ENCODE measurements at places on chromosomes 7 and 10. TPM values are rescaled to one million over a fixed set of nuclear protein-coding genes. Genes with fewer than 3 reads are reported as not detected.

GRCh38 chr7:46321556-46322205 lies 400.6 kb upstream of the IGFBP3 start:
- H3K4me1 ChIP-seq, result no peaks in the 10 kb centered on the region
- H3K27me3 ChIP-seq, result no peaks in the 10 kb centered on the region
- H3K27ac ChIP-seq, result no peak overlapping the region
- no peaks in the 10 kb centered on the region for H3K36me3 ChIP-seq
- H3K4me3 ChIP-seq, result no peak overlapping the region

Gene SPDYE3
- not detected for total RNA-seq

DNA sequence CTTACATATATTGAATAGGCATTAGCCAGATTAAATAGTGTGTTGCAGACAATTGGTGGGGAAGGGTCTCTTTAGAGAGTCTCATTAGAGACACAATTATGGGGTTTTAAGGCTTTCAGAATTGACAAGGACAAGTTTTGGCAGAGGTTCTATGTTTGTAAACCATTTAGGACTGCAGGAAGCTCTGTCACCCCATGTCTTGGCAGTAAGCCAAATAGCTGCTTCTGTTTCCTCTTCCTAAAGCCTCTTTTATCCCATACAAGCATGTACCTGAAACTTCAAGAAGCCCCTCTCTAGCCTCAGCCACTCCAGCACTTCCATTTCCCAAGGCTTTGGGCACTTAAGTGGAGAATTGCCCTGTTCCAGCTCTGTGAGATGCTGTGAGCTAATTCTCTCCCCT lies 21.8 kb upstream of the LRRC4 start:
- H3K36me3 ChIP-seq, result peaks cover 24% of the 10 kb centered on the region
- no peaks in the 10 kb centered on the region for H3K27me3 ChIP-seq

Gene XRCC2
- total RNA-seq, result 5.2 TPM

DNA sequence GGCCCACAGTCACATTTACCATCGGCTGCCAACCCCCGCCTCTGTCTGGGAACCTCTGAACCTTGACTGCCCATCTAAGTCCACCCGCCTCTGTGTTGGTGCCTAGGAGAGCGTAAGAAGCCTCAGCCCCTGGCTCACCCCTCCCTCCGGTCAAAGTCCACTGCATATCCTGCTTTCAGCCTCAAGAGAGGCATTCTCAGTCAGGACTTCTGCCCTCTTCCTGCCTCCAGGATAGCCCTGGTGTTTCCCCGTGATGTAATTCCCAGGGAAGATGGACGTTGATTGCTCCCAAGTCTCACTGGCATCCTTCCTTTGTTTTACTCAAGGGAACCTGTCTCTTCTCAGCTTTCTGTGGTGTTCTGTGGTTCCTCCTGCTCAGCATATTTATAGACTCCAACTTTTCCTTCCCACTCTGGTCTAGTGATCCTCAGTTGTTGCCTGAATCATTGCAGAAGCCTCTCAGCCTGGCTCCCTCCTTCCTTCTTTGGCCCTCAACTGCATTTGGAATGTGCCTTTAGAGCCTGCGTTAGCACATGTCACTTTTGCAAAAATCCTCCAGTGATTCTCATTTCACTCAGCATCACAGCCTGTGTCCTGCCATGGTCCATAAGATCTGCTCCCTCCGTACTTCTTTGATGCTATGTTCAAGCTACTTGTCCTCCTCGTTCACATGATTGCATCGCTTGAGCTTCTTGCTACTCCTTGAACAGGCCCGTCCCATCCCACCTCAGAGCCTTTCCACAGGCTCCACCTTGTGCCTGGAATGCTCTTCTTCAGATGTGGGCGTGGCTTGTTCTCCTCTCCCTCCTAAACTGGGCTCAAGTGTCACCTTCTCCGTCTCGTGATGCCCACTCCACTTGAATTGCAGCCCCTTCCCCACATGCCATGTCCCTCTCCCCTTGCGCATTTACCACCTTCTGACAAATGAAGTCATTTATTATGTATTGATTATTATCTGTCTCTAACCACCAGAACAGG lies 124.2 kb downstream of the PLPP4 start:
- no peak overlapping the region for H3K4me3 ChIP-seq
- H3K4me1 ChIP-seq, result no peaks in the 10 kb centered on the region
- H3K36me3 ChIP-seq, result no peaks in the 10 kb centered on the region
- peaks cover 66% of the 10 kb centered on the region for H3K27me3 ChIP-seq

- no peak for DNase-seq
- no peak overlapping the region for H3K4me3 ChIP-seq
- H3K27ac ChIP-seq, result no peak overlapping the region
- peaks cover 69% of the 10 kb centered on the region for H3K27me3 ChIP-seq
- no peaks in the 10 kb centered on the region for H3K36me3 ChIP-seq
- H3K4me1 ChIP-seq, result no peaks in the 10 kb centered on the region
Observed at GRCh38 chr7:93663561-93664299, 89.2 kb upstream of the CALCR start.

DNA sequence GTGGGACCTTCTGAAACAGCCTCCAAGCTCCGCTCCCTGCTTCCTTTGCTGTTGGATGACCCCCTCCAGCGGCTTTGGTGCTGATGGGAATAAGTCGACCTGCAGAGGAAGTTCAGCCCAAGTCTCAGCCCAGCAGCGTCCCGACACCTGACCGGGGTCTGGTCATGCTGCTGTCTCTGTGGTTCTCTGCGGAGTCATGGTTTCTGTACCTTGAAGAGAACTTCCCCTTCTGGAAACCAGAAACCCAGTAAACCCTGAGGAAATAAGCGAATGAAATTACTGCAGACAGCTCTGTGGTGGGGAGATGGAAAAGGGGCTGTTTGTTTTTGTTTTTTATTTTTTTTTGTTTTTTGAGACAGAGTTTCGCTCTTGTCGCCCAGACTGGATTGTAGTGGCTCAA lies 18.3 kb upstream of the ZNF12 start:
- H3K4me3 ChIP-seq, result no peak overlapping the region
- peaks cover 5% of the 10 kb centered on the region for H3K4me1 ChIP-seq
- H3K36me3 ChIP-seq, result peaks cover 1% of the 10 kb centered on the region
- no peak overlapping the region for H3K27ac ChIP-seq
- H3K27me3 ChIP-seq, result no peaks in the 10 kb centered on the region

Gene TNS3
- total RNA-seq, result 33.3 TPM

- peak overlapping the region; percentile 14 for H3K4me3 ChIP-seq
- peak; percentile 58 for DNase-seq
- no peaks in the 10 kb centered on the region for H3K4me1 ChIP-seq
- H3K27ac ChIP-seq, result no peak overlapping the region
- no peaks in the 10 kb centered on the region for H3K36me3 ChIP-seq
Observed at GRCh38 chr10:133520193-133520738, 6.9 kb upstream of the CYP2E1 start.

Gene TMEM229A
- not detected for total RNA-seq

GRCh38 chr7:46854958-46855473 lies 726.9 kb downstream of the TNS3 start:
- H3K36me3 ChIP-seq, result no peaks in the 10 kb centered on the region
- peaks cover 9% of the 10 kb centered on the region for H3K4me1 ChIP-seq

- H3K36me3 ChIP-seq, result no peaks in the 10 kb centered on the region
- H3K4me3 ChIP-seq, result no peak overlapping the region
- peaks cover under 1% of the 10 kb centered on the region for H3K4me1 ChIP-seq
- H3K27ac ChIP-seq, result no peak overlapping the region
- peak; percentile 55 for DNase-seq
- no peaks in the 10 kb centered on the region for H3K27me3 ChIP-seq
Observed at GRCh38 chr7:55432939-55433784, 68.0 kb downstream of the LANCL2 start.

- H3K27ac ChIP-seq, result peak overlapping the region; percentile 8
- no peaks in the 10 kb centered on the region for H3K36me3 ChIP-seq
- no peak for DNase-seq
- H3K4me1 ChIP-seq, result peaks cover 6% of the 10 kb centered on the region
- no peak overlapping the region for H3K4me3 ChIP-seq
Observed at GRCh38 chr10:31635415-31636065, 293.1 kb downstream of the ARHGAP12 start.

Gene ABI1
- 43.0 TPM for total RNA-seq

GRCh38 chr7:8365499-8366110 lies 67.8 kb upstream of the NXPH1 start:
- no peak overlapping the region for H3K27ac ChIP-seq
- no peak overlapping the region for H3K4me3 ChIP-seq
- H3K36me3 ChIP-seq, result no peaks in the 10 kb centered on the region
- DNase-seq, result peak; percentile 57

- no peaks in the 10 kb centered on the region for H3K36me3 ChIP-seq
- H3K4me1 ChIP-seq, result peaks cover 4% of the 10 kb centered on the region
- DNase-seq, result peak; percentile 30
- peaks cover 47% of the 10 kb centered on the region for H3K27me3 ChIP-seq
- no peak overlapping the region for H3K27ac ChIP-seq
- H3K4me3 ChIP-seq, result no peak overlapping the region
Observed at GRCh38 chr7:103524042-103524907, 78.3 kb upstream of the SLC26A5 start.

Gene PPP1R3C
- 0.30 TPM for total RNA-seq

Gene CC2D2B
- total RNA-seq, result not detected

- H3K4me3 ChIP-seq, result no peak overlapping the region
- H3K27ac ChIP-seq, result no peak overlapping the region
- peaks cover 6% of the 10 kb centered on the region for H3K36me3 ChIP-seq
- peaks cover 10% of the 10 kb centered on the region for H3K27me3 ChIP-seq
- no peaks in the 10 kb centered on the region for H3K4me1 ChIP-seq
Observed at GRCh38 chr7:151000897-151001495, 10.2 kb downstream of the NOS3 start.

Gene PPA1
- 221 TPM for total RNA-seq

- H3K4me1 ChIP-seq, result peaks cover 17% of the 10 kb centered on the region
- no peaks in the 10 kb centered on the region for H3K27me3 ChIP-seq
- H3K36me3 ChIP-seq, result no peaks in the 10 kb centered on the region
- no peak overlapping the region for H3K4me3 ChIP-seq
- H3K27ac ChIP-seq, result no peak overlapping the region
Observed at GRCh38 chr7:13829231-13829630, 160.2 kb downstream of the ETV1 start.

GRCh38 chr7:157851501-157852067 lies 514.8 kb downstream of the DNAJB6 start:
- no peaks in the 10 kb centered on the region for H3K36me3 ChIP-seq
- DNase-seq, result no peak
- no peaks in the 10 kb centered on the region for H3K27me3 ChIP-seq
- H3K4me3 ChIP-seq, result no peak overlapping the region
- no peaks in the 10 kb centered on the region for H3K4me1 ChIP-seq

Gene CHAT
- total RNA-seq, result not detected

GRCh38 chr10:53025172-53025711 lies 252.7 kb upstream of the MBL2 start:
- H3K27me3 ChIP-seq, result no peaks in the 10 kb centered on the region
- H3K4me3 ChIP-seq, result peak overlapping the region; percentile 64
- DNase-seq, result peak; percentile 11

DNA sequence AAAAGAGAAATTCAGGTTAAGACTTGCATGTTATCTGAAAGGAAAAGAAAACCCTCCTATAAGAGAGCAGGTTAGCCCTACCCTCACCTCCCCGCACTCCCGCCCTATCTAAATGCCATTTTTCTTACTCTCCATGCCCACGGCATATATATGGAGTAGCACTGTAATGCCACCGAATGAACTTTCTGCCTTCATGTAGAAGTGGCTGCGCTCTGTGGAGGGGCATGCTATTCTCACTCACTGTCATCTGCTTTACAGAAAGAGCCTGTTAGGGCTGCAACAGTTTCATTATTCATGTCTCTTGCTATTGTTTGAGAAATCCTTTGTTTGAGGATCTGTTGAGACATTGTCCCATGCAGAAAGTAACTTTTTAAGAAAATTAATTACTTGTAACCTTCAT lies 1190.6 kb downstream of the SORCS1 start:
- H3K27me3 ChIP-seq, result no peaks in the 10 kb centered on the region
- no peak for DNase-seq
- H3K36me3 ChIP-seq, result no peaks in the 10 kb centered on the region
- no peaks in the 10 kb centered on the region for H3K4me1 ChIP-seq

- peak overlapping the region; percentile 63 for H3K27ac ChIP-seq
- DNase-seq, result no peak
- H3K4me3 ChIP-seq, result no peak overlapping the region
- no peaks in the 10 kb centered on the region for H3K27me3 ChIP-seq
Observed at GRCh38 chr7:2962865-2963264, 80.8 kb downstream of the CARD11 start.

GRCh38 chr10:68333440-68334431 lies 1.0 kb upstream of the PBLD start:
- peaks cover 41% of the 10 kb centered on the region for H3K4me1 ChIP-seq
- peaks cover 69% of the 10 kb centered on the region for H3K36me3 ChIP-seq
- H3K27me3 ChIP-seq, result no peaks in the 10 kb centered on the region
- H3K4me3 ChIP-seq, result peak overlapping the region; percentile 97
- DNase-seq, result no peak

Gene FOXP2
- not detected for total RNA-seq

DNA sequence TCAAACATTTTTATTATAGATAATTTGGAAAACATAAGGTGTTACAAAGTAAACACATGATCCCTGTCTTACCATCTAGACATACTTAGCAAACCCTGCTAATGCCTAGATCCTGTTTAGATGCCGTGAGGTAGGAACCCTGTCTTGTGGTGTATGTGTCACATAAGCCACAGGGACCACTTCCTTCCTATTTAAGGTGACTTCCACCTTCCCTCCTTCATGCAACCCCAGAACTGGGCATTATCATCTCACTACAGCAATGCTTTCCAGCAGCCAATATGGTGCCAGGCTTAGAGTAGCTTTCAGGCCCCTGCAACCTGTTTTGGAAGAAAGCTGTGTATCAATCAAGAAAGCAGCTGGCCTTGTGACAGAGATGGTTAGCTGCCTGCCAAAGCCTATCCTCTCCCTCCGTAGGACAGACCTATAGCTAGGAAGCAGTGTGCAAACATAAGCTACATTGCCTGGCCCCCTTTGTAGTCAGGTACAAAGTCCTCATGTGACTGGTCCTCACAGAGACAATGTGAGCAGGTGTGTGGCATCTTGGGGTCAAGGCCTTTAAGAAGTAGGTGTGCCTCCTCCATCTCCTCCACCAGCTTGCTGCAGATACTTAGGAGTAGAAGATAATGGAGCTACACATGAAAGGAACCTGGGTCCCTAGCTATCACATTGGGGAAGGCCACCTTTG lies 146.8 kb downstream of the SPAG6 start:
- no peaks in the 10 kb centered on the region for H3K4me1 ChIP-seq
- H3K36me3 ChIP-seq, result no peaks in the 10 kb centered on the region
- no peak overlapping the region for H3K4me3 ChIP-seq
- H3K27me3 ChIP-seq, result no peaks in the 10 kb centered on the region
- H3K27ac ChIP-seq, result no peak overlapping the region

All from MCF 10A (cell line).